NCI-H1436 treated with DMSO at 0.1 percent for 48 hours (cell line): ENCODE measurements at places on chromosomes 11 and 22.

DNA sequence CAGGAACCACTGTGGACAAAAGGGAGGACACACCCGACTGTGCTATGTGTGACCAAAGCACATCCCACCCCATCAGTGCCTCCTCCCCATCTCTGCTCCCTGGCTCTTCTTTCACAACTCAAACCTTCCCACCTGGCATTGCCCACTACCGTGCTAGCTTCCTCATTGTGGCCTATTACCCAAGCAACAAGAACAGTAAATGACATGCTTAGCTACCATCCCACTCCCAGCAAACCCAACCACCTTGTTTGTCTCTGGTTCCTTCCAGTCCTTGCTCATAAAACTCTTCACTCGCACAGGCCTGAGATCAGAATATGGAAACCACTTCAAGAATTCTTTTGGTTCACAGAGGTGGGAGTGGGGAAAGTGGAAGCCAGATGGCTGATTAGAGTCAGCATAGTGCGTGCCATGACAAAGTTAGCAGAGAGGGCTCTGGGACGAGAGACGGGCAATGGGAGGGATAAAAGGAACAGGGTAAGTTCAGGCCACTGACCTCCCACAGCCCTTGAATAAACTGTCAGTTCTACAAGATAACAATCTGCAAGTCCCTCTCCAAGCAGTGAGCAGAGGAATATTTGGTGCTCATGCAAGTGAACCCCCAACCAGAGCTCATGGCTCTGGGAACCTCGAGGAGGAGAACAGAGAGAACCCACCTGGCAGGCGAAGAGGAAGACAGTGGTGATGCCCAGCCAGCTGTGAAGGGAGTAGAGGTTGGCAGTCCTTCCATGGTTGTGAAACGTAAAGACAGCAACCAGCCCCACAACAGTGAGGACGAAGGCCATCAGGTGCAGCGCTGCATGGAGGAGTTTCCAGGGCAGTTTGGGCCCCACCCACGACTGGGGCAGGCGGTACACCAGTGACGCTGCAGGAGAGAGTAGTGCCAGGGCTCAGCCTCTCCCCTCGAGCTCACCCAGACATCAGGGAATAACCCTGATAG lies 8.3 kb downstream of the CYB561A3 start:
- DNase-seq, result no peak

GRCh38 chr11:94739331-94739730 lies 28.8 kb upstream of the AMOTL1 start:
- no peak for DNase-seq

GRCh38 chr11:44927174-44927661 lies 23.5 kb downstream of the TP53I11 start:
- DNase-seq, result no peak

- no peak for DNase-seq
These were observed 91.5 kb downstream of the CACNA1I start for GRCh38 chr22:39661842-39662685.
